ENCODE measurements at places on chromosomes 3 and 15.
A peak's percentile ranks its signal among the peaks of the same experiment; 100 is the strongest.

- no peak for DNase-seq
Measured at GRCh38 chr3:190183121-190183520, 62.4 kb upstream of the P3H2 start.

DNA sequence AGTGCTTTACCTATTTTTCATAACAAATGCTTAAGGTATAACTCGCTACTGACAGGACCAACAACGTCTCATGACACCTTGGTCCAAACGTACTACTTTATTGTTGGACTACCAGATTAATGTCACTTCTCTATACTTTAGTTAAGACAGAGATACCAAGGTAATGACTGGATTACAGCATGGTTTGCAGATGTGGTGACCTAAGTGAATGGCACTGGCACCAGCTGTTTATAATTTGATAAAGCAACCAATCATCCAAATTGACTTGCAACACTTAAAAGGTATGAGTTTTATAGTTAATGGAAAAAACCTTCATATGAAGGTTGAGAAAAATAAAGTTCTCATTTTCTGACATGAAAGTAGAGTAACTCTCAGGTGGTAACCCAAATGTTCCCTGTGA lies 209.0 kb downstream of the NEK10 start:
- no peak for DNase-seq

GRCh38 chr15:22958487-22959280 lies 21.5 kb downstream of the CYFIP1 start:
- no peak for DNase-seq

DNA sequence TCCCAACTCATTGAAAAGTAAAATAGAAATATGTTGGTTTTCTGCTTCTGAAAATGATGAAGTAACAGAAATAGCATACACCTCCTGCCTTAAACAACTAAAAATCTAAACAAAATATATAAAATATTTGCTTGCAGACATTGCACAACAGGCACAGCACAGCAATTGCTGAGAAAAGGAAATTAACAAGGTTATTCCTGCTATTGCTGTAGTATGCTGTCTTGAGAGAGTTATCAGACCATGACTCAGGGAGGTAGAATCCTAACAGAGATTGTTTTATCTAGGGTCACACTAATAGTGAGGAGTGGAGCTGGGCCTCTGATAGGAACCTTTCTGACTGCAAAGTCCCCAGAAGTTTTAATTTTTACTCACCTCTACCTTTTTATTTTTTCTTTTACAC lies 72.6 kb downstream of the ZBTB20 start:
- no peak for DNase-seq

GRCh38 chr3:95037097-95037496 lies 974.2 kb downstream of the NSUN3 start:
- DNase-seq, result no peak

GRCh38 chr15:37246856-37247255 lies 146.5 kb upstream of the MEIS2 start:
- DNase-seq, result no peak

DNA sequence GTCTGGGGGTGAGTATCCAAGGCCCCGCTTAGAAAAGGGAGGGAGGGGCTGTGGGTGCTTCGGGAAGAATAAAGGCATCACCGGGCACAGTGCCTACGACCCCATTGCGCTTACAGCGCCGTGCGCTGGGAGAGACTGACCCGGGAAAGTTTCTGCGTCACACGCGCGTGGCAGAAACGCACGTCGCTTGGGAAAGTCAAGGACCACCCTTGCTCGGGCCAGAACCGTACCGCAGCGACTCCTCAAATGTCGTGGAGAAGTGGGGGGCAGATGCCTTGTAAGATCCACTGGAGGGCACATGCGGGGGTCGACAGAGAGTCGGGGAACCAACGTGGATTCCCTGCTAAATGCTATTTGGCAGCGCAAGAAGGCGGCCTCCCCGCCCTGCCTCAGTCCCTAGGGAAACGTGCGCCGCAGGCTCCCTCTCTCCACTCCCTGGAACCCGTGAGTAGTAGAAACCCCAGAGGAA lies 2.4 kb downstream of the ADAMTS9 start:
- DNase-seq, result no peak

- no peak for DNase-seq
Measured at GRCh38 chr15:68299436-68299835, 21.9 kb downstream of the FEM1B start.

DNA sequence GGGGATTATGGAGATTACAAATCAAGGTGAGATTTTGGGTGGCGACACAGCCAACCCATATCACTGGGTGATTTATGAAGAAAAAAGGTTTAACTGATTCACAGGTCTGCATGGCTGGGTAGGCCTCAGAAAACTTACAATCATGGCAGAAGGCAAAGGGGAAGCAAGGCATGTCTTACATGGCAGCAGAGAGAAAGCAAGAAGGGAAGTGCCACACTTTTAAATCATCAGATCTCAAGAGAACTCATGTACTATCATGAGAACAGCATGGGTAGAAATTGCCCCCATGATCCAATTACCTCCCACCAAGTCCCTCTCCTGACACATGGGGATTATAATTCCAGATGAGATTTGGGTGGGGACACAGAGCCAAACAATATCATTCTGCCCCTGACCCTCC lies 59.7 kb downstream of the DPH6 start:
- DNase-seq, result no peak

DNA sequence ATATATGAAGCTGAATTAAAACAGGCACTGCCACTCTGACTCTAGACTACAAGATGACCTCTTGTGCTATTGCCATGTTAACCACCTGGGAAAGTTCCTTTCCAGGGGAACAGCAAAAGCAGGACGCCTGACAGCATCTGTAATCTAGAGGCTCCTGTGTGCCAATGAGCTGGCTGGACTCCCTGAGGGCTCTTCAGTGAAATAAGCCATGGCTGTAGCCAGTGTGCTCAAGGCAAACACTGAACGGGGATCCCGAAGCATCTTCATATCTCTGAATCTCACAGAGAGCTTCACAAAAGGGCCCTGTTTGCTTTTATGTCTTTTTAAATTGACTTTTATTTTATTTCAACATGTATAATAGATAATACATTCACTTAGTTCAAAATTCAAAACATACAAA lies 57.2 kb downstream of the BFSP2 start:
- no peak for DNase-seq

DNA sequence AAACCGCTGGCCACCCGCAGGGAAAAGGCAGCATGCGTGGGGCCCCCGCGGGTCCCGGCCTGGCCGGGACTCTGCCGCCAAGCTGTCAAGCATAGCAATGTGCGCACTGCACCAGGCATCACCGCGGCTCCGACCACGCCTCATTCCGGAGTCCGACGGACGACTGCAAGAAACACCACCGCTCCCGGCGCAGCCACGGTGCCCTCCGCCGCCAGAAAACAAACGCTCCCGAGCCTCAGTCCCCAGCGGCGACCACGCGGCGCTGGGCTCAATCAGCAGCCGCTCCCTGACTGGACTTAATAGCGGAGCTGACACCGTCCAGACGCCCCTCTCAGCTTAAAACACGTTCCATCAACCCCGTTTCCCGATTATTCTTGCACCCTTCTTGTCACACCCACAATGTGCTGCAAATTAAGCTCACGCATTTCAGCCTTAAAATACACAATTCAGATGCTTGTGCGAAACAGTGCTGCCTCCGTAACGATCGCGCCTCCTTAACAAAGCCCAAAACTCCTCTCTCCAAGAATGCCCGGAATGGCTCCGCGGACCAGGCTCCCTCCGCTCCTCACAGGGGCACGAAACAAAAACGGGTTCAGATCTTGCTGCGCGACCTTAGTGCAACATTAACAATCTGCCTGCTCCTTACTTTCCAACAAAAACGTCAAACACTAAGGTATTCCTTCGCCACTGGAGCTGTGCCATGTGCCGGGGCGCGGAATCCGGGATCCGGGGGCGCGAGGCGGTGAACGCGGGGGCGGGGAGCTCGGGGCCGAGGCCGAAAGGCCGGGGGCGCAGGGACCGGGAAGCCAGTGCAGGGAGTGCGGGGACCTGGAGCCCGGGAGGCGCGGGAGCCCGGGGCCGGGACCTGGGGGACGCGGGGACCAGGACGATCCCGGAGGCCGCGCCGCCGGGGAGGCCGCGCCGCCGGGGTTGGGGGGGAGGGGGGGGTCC lies 655 bp downstream of the CYFIP1 start:
- no peak for DNase-seq

- peak; percentile 61 for DNase-seq
Measured at GRCh38 chr3:161371441-161372320, at the start of gene SPTSSB. TSS of gene SPTSSB (minus strand) at chr3:161371517. CDS start at chr3:161346323, 25,194 bp downstream.

DNA sequence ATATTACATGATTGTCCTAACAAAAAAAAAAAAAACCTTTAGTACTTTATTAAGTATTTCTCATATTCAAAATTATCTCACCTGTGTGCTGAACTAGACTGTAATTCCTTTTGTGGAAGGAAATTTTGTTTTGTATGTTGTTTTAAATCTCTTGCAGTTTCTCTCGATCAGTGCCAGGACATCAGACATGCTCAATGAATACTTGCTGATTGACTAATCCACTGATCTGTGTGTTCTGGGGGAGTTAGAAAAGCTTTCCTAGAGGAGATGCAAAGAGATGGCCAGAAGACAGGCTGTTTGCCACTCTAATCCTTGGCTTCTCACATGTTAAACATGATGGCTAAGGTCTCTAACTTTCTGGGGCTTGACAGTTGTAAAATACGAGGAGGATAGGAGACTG lies 233.3 kb upstream of the NR2E3 start:
- DNase-seq, result no peak

GRCh38 chr3:61783993-61784718 lies 222.8 kb downstream of the PTPRG start:
- no peak for DNase-seq

DNA sequence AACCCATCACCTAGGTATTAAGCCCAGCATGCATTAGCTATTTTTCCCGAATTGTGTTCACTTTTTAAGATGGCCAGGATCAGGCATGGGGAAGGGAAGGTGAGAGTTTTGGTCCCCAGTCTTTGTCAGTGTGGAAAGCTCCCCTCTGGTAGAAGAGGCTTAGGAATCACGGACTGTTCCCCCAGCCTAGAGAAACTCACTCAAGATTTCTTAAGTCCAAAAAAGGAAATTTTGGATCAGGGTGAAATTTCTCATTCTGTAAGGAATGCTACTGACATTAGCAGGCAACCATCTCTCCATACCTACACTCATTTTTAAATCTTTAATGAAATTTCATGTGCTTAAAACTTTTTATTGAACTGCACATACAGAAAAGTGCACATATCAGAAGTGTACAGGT lies 70.3 kb upstream of the GALNT15 start:
- DNase-seq, result no peak

DNA sequence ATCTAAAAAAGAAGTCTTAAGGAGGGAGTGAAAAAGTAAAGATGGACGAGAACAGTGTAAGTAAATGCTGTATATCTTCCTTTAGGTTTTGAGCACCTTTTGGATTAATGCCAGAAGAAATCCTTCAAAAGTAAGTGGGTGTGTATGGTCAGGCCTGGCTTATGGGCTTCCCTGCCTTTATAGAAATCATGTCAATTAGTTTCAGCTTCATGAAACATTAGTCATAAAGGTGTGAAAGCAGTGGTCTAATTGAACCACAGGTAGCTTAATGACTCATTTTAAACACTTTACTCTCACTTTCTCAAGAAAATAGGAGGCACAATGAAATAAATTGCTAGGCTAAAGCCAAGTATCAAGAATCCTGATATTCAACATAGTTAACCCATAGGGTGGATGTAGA lies 467.4 kb upstream of the DPPA4 start:
- no peak for DNase-seq

DNA sequence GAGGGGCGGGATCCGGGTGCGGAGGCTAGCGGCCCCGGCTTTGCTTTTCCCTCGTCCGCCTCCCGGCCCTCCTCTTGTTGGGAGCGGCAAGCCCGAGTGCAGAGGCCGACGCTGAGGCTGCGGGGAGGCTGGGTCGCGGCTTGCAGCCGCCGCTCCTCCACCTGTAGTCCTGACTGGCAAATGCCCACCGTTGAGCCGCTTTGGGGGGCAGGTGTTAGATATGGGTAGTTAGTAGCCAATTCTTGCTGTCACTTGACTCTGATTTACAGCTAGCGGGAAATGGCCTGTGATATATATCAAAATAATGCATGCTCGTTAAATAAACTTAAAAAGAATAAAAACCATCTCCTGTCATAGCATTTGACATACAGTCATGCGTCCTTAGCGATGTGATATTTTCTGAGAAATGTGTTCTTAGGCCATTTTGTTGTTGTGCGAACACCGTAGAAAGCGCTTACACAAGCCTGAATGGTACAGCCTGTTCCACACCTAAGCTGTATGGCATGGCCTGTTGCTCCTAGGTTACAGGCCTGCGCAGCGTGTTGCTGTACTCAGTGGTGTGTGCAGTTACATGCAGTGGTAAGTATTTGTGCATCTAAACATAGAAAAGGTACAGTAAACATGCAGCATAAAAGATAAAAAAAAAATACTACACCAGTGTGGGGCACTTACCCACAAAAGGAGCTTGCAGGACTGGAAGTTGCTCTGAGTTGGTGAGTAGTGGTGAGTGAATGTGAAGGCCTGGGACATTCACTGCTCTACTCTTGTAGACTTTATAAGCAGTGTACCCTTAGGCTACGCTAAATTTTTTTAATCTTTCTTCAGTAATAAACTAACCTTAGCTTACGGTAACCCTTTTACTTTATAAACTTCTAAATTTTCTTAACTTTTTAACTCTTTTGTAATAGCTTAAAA lies 873 bp downstream of the CAPN7 start:
- DNase-seq, result no peak

GRCh38 chr3:117616227-117616626 lies 906.6 kb downstream of the TUSC7 start:
- no peak for DNase-seq

- DNase-seq, result no peak
Measured at GRCh38 chr15:81105545-81105944, 28.5 kb upstream of the CFAP161 start.

DNA sequence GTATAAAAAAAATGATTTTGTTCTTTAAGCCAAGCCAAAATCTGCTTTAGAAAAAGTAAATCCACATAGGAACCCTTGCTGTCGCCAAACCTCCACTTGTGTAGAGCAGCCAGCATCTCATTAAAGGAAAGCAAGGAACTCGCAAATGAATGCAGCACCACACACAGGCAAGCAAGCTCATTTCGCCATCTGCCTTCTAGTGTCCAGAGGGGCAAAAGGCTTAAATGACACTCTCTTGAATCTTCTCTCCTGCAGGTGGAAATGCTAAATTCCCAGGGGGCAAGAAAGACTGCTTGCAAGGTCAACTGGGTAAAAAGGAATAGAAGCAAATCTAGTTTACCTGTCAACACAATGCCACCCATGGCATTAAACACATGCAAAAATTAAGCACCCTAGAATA lies 2.4 kb downstream of the MB21D2 start:
- DNase-seq, result no peak

DNA sequence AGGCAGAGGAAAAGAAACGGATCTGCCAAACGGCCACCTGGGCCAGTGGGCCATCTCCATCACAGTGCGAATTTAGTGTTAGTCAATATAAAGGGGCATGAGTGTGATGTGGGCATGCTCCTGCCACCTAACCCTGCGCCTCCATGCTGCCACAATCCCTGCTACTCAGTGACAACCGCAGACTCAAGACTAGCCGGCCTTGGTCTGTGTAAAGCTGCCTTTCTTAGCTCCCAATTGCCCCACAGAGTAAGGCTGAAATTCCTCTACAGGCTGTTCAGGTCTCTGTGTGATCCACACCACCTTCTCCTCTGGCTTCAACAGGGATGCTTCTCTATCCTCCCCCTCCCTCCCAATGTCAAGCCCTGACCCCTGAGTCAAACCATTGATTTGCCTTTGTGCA lies 269.7 kb downstream of the XXYLT1 start:
- DNase-seq, result no peak

- no peak for DNase-seq
Measured at GRCh38 chr15:39498629-39499028, 82.2 kb upstream of the THBS1 start.
